ENCODE measurements at places on chromosomes 12 and 14. TPM values are rescaled to one million over a fixed set of nuclear protein-coding genes. Genes with fewer than 3 reads are reported as not detected.

DNA sequence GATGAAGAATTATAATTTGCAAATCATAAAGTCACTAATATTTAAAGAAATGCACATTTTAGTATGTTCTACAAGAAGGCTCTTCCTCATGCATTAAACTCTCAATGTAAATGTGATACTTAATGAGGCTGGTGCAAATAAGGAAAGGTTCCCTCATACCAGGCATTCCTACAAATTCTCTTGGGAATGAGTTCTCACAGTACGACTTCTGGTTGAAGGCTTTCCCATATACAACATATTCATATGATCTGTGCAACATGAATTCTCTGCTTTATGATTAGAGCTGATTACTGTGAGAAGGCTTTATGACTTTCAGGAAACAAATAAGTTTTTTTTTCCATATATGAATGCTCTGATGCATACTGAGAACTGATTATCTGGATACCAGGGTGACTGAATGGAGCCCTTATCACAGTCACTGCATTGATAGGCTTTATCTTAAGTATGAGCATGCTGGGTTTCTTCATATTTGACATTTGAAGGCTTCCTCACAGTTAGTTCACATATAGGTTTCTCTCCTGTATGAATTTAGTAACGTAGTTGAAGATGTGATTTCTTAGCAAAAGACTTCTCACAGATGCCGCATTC is 293.9 kb downstream of the RAD51B start:
- DNase-seq = no peak

- no peak for DNase-seq
Measured at GRCh38 chr14:34665785-34666435, 36.0 kb upstream of the SNX6 start.

DNA sequence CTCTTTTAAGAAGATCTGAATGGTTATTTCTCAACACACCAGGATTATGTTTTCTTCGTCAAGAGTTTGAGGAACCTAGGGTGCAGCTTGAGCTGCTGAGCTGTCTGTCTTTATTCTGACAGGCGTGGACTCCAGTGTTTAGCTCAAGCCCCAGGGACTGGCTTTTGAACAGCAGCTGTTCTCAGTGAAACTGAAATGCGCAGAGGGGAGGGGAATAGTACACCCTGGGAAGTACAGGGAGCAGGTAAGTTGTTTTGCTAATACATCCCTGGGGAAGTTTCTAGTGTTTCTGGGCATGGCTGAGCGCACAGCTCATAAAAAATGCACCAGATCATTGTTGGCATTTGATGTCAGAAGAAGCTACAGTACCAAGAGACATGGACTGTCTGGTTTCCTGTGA is 659.8 kb downstream of the DIO2 start:
- DNase-seq = no peak

Gene DYRK2
- polyA plus RNA-seq = 82.4 TPM

Gene BICDL1
- 1.0 TPM for polyA plus RNA-seq

Data from immature natural killer cell (primary cell).